ENCODE measurements at places on chromosomes 7 and 10.

GRCh38 chr7:31175672-31176071 is 123.6 kb downstream of the ADCYAP1R1 start:
- DNase-seq, result no peak

DNA sequence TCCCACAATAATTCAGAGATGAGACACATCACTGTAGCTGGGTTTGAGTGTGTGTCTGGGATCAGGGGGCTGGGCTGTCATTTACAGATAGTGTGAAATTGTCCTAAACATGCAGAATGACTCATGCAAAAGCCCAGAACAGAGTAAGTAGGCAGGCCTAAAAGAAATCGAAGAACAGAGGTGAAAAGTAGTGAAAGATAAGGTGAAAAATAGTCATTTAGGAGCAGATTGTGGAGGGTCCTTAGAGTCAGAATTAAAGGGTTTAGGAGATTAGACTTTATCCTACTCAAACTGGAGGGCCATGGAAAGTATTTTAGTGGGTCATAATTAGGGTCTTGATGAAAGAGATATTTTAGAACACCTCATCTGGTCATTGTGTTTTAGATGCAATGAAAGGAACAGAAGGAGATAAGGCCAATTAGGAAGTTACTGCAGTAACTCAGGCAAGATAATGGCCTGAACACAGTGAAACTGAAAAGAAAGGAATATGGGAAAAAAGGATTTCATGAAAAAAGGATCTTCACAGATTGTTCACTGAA is 58.3 kb upstream of the NEBL start:
- DNase-seq, result no peak

DNA sequence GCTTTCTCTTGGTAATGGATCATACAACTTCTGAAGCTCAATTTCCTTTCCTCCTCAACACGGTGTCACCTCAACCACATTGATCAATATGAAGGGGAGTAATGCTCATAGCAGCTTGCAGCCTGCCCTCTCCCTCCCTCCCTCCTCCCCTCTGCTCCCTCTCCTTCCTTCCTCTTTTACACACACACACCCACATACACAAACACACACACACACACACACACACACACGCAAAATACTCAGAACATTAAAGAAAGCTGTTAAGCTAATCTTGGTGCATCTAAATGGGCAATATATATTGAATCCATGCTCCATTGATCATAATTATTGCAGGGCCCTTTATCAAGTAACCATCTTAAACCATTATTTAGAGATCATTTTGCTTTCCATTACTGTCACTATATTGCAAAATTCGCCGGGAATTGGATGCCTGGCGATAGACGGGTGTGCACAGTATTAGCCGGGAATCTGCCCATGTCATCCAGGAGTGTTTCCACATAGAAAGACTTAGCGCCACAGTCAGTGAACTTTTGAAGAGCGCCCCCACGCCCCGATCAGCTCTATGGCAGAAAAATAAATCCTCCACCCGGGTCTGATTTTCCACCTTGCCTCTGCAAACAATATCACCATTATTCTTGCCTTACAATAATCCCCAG is 122.0 kb downstream of the PRLHR start:
- no peak for DNase-seq

- no peak for DNase-seq
These were observed 420 bp upstream of the KLHL7 start for GRCh38 chr7:23105086-23105643.

GRCh38 chr10:118853916-118854315 is 99.1 kb upstream of the CACUL1 start:
- DNase-seq, result no peak

- no peak for DNase-seq
These were observed 583.0 kb upstream of the COBL start for GRCh38 chr7:51899611-51900010.

DNA sequence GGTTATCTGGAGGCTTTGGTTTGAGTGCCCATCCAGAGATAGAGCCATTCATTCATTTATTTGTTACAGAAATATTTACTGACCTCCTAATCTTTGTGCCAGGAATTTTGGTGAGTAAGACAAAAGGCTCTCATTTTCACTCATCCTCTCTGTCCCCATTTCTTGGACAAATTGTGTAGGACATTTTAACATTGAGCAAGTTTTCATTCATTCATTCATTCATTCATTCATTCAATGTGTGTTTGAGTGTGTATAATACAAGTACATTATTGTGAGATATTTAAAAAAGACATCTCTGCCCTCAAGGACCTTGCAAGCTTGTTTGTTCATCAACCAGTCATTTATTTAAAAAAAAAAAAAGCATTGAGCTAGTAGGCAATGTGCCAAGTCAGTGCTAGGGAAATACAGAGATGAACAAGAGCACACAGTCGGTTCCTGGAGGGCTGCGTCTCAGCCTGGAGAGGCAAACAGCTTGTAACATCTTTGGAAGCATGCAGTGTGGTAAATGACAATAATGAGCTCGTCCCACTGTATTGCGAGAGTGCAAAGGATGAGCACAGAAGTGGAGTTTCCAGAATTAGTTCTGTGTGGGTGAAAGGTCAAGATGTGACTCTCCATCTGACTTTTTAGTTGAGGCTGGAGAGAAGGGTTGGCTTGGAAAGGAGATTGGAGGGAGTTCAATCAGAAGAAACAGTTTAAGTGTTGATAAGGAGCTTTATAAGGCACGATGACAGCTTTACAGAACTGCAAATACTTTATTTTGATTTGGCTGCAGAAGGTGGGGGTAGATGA is 50.5 kb upstream of the HBP1 start:
- no peak for DNase-seq

- no peak for DNase-seq
These were observed 743 bp upstream of the PYROXD2 start for GRCh38 chr10:98415731-98416119.

DNA sequence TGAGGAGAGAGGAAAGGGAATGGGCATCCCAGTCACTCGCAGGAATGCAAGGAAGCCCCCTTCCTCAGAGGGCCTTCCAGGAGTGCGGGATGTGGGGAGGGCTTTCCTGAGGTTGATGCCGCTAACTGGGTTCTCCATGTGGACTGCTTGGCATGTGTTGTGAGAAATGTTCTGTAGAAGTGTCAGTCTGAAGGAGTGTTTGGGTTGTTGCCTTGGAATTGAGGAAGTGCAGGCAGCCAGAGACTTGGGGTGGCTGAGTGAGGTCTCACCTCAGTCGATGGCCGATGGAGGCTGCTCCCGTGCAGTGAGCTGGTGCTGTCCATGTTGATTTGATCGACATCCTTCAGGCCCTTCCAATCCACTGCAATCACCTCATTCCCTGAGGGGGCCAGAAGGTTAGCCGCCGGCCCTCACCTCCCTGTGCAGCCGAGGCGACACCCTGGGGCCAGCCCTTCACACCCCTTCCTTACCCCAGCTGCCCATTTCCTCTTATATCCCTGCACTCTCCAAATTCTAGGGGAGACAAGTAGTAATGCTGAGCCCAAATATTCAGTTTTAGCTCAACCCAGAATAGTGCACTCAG is 2.7 kb downstream of the FAM131B start:
- no peak for DNase-seq

GRCh38 chr10:11795101-11795920 is 27.8 kb upstream of the PROSER2 start:
- no peak for DNase-seq

DNA sequence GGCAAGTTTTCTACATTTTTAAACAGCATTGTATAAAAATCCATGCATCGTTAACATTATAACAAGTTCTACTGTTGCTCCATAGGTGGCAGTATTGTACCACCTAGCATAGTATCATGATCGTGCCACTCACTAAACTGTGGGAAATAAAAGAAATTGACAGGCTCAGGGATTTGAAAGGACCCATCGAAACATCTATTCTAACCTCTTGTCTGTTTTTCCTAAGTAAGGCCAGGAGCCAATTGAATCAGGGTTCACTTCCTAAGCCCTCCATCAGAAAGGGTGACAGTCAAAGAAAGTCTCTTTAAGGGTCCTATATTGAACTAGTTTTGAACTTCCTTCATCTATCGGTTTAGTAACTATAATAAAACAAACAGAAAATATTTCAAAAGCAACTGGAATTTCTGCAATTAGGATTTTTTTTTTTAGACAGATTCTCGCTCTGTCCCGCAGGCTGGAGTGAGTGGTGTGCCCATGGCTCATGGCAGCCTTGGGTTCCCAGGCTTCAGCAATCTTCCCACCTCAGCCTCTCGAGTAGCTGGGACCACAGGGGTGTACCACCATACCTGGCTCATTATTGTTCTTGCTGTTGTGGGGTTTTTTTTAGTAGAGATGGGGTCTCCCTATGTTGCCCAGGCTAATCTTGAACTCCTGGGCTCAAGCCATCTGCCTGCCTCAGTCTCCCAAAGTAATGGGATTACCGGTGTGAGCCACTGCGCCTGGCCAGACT is 9.4 kb downstream of the HACD1 start:
- peak; percentile 53 for DNase-seq

- DNase-seq, result peak; percentile 14
These were observed 164.6 kb downstream of the GRK5 start for GRCh38 chr10:119371704-119372663.

DNA sequence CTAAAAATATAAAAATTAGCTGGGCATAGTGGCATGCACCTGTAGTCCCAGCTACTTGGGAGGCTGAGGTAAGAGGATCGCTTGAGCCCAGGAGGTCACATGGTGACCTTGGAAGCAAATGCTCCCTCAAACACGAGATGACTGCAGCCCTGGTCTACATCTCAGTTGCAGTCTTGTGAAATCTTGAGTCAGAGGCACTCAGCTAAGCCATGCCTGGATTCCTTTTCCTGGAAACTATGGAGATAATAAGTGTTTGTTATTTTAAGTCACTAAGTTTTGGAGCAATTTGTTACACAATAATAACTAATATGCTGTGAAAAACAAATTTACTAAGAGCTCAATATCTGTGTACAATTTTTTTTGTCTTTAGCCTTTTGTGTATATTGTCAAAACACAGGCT is 284.3 kb upstream of the KAT6B start:
- peak; percentile 81 for DNase-seq

GRCh38 chr7:28155964-28156363 is 24.6 kb downstream of the JAZF1 start:
- DNase-seq, result peak; percentile 41

GRCh38 chr7:143012409-143012808 is 14.5 kb downstream of the OR9A2 start:
- no peak for DNase-seq

GRCh38 chr7:30364773-30365172 is 80.4 kb downstream of the ZNRF2 start:
- DNase-seq, result no peak

- no peak for DNase-seq
These were observed 24.1 kb downstream of the CAMK2G start for GRCh38 chr10:73850211-73850610.

DNA sequence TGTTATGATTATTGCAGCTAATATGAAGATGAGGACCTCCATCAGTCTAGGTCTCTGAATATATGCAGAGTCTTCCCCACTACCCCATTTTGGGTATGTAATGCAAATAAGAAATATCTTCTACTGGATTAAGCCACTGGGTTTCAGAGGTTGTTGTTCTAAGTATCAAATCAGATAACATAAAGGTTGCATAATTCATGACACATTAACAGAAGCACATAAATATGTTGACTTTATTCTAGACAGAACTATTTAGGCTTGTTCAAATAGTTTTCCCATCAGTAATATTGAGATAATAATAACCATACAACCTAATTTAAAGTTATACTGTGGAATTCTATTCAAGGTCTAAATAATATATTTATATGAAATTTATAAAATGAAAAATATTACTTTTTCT is 157.1 kb downstream of the ETV1 start:
- DNase-seq, result no peak

DNA sequence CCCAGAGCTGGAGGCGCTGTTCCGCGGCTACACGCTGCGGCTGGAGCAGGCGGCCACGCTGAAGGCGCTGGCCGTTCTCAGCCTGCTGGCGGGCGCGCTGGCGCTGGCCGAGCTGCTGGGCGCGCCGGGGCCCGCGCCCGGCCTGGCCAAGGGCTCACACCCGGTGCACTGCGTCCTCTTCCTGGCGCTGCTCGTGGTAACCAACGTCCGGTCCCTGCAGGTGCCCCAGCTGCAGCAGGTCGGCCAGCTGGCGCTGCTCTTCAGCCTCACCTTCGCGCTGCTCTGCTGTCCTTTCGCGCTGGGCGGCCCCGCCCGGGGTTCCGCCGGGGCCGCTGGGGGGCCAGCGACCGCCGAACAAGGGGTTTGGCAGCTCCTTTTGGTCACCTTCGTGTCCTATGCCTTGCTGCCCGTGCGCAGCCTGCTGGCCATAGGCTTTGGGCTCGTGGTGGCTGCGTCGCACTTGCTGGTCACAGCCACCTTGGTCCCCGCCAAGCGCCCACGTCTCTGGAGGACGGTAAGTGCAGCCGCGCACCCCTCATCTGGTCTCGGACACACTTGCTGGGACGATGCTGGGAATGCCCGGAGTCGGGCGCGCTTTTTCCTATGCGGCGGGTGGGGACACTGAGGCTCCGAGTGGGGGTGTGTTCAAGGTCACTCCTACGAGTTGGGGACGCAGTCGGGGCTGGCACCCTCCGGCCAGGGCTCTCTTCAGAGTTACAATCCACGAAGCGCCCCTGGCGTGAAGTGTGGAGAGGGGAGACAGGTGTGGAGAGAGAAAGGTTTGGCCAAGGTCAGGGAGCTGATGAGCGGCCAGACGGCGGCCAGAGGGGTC is 717 bp downstream of the ADCY1 start:
- no peak for DNase-seq

GRCh38 chr10:122248356-122249302 is 22.5 kb upstream of the BTBD16 start:
- DNase-seq, result no peak

DNA sequence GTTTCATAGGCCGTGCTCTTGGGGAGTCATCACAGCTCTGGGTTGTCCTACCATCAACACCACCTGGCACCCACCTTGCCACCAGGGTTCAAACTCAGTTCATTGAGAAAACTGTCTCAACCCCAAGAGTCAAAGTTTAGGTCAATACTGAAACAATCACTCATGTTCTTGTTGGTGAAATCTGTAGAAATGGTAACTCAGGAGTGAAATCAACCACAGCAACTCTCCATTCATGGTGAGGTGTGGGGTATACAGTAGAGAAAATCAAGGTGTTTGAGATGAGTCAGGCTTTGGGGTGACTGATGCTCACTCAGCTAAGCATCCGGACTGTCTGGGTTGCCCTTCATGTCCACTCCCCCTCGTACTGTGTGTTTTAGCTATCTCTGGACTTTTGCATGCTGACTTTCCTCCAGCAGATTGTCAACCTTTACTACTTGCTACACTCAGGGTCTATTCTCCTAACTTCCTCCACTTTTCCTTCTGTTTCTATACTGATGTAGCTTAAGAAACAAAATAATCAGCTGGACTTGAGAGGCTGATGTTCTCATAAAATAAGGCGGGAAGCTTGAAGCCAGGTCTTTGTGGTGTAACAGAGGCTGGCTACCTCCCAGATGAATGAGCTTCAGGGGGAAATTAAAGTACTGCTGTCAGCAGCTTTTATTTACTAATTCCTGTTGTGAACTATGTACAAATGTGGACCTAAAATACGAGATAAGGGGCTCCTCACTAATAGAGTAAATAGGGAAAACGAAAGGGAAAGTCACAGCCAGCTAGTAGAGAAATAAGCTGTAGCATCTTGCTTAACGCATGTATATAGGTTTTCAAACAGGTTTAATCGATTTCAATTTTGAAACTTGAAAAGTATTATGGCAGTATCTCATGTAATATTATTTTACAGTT is 173.6 kb upstream of the AKR1E2 start:
- no peak for DNase-seq
